ENCODE measurements at places on chromosomes 7 and 10.

DNA sequence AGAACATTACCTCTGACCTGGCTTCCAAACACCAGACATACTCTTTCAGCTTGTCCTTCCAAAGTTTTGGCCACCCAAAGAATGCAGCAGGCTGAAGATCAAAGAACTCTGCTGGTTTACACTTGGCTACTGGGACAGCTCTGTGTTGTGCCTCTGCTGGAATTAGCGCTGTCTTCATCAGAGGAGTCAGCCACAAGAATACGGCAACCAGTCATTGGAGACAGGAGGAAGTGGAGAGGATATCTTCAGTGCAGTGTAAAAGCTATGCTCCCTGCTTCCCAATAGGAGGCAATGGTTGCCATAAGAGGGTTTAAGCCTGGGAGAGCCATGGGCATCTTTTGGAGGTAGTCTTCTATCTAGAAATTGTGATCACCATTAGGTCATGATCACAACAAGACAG is 126.7 kb upstream of the WNT16 start:
- no peak for DNase-seq

DNA sequence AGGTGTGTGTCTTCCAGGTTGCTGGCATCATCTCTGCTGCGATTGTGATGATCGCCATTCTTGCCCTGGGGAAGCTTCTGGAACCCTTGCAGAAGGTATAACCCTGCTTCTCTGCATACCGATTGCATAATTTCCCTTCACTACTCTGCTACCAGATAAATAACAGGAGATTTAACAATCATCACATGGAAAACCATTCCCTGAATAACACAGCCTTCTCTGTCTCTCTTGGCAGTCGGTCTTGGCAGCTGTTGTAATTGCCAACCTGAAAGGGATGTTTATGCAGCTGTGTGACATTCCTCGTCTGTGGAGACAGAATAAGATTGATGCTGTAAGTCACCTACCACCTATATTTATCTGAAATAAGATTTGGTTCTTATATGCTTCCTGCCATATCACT is 33.8 kb downstream of the SLC26A4 start:
- no peak for DNase-seq

- no peak for DNase-seq
Measured at GRCh38 chr7:77338883-77339629, 77.1 kb downstream of the GSAP start.

DNA sequence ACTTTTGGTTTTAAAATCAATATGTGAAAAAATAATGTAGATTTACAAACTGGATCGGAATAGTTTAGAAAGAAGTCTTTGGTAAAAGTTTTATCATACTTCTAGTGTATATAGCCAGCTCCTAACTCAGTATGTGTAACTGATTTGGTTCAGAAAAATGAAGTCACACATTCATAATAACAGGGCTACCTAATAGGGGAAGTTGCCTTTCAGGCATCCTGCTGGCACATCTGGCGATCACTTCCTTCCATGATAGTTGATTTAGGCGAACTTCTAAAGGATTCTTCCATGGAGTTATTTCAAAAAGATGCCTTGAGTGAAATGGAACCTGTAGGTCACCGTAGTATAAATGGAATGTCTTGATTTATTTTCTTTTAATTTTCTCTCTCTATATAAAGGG is 69.1 kb downstream of the SHH start:
- DNase-seq, result no peak

DNA sequence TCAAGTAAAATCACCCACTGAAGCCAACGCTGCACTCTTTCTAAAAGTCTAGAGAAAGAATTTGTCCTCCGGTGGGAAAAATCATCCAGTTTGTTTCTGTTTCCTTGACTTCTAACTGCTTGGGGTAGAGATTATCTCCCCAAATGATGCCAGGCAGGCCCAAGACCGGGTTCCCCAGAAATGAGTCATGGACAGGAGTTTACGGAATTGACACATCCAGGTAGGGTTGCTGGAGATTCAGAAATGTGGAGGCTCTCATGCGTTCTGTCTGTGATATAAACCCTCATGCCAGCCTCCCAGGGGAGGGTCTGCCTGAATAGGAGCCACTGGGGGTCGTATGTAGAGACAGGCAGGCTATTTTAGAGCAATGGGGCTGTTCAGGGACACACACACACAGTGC is 230.9 kb downstream of the TCERG1L start:
- DNase-seq, result no peak

DNA sequence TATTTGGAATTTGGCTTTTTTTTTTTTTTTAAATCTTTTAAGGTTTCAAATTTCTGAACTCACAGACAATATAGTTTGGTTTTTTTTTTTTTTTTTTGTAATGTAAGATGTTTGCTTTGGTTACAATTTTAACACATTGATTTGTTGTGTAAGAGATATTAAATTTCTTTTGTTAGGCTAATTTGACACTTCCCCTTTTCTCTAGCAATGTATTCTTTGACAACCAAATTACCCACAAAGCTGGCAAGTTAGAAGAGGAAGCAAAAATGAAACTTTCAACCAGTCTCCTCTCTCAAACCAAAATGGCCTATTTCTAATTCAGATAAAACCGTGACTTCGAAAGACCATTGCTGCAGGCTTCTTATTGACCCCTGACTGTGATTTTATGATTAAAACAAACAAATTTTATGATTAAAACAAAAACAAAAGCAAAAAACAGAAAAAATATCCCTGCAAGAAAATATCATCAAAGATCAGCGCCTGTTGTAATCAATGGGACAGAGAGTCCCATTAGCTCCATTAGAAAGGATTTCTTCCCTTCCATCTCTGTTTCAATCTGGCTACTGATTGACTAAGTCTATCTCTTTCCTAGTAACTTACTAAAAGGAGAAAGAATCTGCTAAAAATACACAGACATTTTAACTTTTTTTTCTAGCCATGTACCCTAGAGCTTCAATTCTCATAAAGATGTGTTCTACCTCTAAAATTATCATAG is 489.2 kb downstream of the MDFIC start:
- peak; percentile 58 for DNase-seq

- DNase-seq, result no peak
Measured at GRCh38 chr10:110513949-110514348, 16.2 kb downstream of the DUSP5 start.

GRCh38 chr7:143046426-143046851 is 5.7 kb upstream of the OR6V1 start:
- DNase-seq, result no peak

DNA sequence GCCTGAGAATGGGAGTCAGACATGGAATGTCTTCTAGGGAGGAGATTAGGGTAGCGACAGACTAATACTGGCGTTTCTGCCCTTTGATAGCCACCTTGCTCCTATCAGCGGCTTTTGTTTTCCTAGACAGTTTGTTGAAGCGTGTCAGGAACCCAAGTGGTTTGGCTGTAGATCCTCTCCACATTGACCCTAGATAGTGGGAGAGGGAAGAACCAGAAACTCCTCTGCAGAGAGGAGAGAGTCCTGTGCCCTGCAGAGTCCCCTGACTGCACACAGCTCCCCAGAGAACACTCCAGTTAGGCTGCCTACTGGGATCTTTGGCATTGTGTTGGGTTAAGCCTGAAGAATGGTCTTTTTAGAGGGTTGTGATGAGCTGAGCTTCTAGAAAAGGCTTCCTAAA is 2.4 kb downstream of the MEPCE start:
- no peak for DNase-seq

GRCh38 chr10:50622706-50623662 is 772 bp downstream of the SGMS1 start:
- peak; percentile 58 for DNase-seq

DNA sequence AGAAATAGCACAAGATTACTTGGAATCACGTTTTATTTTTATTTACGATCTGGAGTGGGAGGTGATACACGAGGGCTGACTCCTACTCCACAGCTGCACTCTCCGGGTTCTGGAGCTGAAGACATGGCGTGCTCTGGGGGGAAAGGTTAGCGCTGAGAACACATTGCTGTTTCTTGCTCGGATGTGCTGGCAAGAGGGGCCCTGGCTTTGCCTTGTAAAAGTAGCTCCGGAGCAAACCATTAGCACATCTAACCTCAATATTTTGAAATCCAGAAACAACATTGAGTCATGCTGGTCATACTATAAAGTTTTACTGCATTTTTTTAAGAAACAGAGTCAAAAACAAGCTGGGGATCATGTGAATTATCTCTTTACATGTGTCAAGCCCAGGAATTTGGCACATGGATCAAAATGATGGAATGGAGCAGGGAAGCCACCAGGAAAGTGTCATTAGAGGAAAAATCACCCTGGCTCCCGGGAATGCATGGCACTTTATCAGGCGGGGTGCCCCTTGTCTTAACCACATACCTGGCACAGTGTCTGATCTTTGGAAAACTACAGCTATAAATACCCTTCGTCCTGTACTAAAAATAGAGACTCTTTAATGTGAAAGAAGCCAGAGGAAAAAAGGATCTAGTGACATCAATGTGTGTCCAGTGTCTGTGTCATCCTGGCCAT is 31.6 kb upstream of the LYZL1 start:
- DNase-seq, result no peak

- DNase-seq, result no peak
Measured at GRCh38 chr10:88540351-88540750, 42.8 kb downstream of the RNLS start.

GRCh38 chr10:112663234-112664125 is 216.5 kb downstream of the VTI1A start:
- DNase-seq, result no peak

DNA sequence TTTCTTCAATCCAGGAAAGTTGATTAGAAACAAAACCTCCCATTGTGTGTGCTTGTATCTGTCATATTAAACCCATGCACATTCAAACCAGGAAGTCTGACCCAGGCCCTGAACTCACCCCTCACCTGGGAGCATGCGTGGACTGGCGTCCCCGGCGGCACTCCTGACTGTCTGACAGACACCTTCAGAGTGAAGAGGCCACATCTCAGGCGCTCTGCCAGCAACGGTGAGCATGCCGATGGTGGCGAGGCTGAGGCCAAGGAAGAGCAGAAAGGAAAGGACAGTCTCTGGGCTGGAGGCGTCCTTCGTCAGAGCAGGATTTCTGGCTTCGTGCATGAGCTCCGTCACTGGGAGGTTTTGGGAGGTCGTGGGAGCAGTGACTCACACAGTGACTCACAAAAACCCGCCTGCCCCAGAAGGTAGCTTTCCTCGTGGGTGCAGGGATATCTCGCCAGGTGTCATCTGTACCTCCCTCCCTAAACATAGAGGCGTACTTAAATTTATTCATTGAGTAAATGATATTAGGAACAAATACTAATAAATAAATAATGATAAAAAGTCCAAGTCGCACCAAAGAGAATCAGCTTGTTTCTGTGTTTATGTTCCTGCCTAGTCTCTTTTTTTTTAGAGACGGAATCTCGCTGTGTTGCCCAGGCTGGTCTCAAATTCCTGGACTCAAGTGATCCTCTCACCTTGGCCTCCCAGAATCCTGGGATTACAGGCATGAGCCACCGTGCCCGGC is 13.5 kb downstream of the IQCE start:
- no peak for DNase-seq

- no peak for DNase-seq
Measured at GRCh38 chr7:139186146-139186545, 44.9 kb upstream of the UBN2 start.

DNA sequence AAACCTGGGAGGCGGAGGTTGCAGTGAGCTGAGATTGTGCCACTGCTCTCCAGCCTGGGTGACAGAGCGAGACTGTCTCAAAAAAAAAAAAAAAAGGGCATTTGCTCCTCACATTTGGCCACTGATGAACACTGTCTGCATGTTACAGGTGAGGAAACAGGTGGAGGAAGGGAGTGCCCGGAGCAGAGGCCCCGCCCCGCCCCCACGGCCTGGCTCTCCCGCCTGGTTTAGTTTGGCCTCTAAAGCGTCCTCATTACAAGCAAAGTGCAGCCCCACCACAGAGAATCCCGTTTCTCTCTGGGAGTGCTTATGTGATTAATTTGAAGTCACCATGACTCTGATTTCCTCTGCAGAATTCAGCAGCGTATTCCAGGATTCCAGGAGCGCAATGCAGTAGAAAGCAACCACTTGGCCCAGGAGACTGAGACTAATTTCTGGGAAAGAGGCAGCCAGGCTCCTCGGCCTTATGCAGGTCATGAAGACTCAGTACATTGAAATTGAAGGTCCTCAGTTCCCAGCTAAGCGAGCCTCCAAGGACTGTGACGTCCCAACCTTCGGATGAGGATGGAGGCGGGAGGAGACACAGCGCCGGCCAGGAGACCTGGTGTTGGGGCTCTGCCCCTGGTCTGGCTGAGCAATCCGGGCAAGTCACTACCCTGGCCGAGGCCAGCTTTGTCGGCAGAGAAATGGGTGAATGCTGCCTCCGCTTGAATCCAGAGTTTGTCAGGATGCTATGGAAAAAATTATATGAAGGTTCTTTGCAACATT is 44.7 kb downstream of the RBM17 start:
- no peak for DNase-seq

- DNase-seq, result peak; percentile 73
Measured at GRCh38 chr7:38232502-38233366, 40.7 kb downstream of the TARP start.

- DNase-seq, result no peak
Measured at GRCh38 chr10:50211670-50212069, 39.6 kb downstream of the ASAH2 start.

GRCh38 chr10:92544296-92544695 is 29.6 kb downstream of the IDE start:
- peak; percentile 30 for DNase-seq

GRCh38 chr10:73858013-73858708 is 16.2 kb downstream of the CAMK2G start:
- no peak for DNase-seq

DNA sequence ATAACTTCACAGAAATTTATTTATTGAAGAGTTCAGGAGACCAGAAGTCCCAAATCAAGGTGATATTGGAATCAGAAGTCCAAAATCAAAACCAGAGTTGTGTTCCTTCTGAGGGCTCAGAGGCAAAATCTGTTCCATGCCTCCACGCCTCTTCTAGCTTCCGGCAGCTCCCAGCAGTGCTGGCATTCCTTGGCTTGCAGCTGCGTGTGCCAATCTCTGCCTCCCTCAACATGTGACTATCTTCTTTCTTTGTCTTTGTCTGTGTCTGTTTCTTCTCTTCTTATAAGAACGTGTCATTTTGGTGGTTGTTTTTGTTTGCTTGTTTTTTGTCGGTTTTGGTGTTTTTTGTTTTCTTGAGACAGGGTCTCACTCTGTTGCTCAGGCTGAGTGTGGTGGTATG is 116.1 kb downstream of the APBB1IP start:
- DNase-seq, result no peak

DNA sequence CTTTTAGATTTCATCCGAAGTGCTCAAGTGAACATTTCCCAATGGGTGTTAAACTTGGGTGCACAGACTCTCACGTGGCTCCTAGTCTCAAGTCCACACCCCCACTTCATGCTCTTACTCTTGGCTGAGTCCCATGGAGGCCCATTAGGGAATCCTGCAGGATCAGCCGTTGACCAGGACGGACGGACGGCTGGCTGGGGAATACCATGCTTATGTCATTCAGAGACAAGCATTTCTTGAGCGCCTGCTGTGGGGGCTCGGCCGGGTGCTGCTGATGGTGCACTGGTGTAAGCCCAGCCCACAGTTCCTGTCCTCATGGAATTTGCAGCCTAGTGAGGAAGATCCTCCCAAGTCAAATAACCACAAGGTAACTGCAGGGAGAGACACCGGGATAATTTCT is 44.7 kb downstream of the PITRM1 start:
- no peak for DNase-seq

- no peak for DNase-seq
Measured at GRCh38 chr7:156105337-156106106, 293.3 kb upstream of the SHH start.
